ENCODE measurements at places on chromosomes 11 and 22.

- peak; percentile 6 for DNase-seq
Measured at GRCh38 chr11:14537134-14537599, 17.0 kb upstream of the PSMA1 start.

DNA sequence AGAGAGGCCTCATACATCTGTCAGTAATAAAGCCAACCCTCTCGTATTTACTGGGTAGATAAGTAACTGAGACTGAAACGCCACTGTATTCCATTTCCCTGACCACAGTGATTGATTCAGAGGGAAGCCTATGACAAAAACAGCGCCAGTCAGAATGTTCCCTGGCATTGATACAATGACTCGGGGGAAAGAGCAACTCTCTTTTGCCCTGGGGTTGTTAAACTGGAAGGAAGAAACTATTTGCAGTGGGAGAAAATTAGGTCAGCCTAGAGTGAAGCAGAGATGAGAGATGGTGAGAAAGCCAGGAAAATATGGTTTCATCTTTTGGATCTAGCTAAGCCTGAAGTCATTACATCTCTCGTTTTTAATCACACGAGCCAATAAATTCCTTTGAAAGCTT is 48.6 kb upstream of the RBFOX2 start:
- DNase-seq: no peak

- no peak for DNase-seq
Measured at GRCh38 chr11:92880381-92880780, 89.1 kb upstream of the MTNR1B start.

DNA sequence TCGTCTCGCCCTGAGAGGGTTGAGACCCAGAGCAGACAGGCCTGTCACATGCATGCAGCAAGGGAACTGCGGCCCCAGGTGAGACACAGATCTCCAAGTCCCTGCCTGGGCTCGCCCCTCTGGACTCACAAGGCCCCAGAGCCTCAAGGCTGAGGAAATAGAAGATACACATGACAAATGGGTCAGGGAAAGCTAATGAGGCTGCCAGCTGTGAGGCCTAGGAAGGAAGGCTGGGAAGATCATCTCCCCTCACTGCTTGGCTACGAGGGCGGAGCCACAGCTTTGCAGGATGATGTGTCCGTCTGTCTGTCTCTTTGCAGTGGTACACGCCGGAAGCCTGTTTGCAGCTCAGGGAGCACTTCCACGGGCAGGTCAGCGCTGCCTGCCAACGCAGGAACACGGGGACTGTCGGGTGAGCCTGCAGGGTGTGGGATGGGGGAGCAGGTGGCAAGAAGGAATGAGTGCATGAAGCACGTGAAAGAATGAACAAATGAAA is 4.5 kb downstream of the RAB36 start:
- DNase-seq: no peak

DNA sequence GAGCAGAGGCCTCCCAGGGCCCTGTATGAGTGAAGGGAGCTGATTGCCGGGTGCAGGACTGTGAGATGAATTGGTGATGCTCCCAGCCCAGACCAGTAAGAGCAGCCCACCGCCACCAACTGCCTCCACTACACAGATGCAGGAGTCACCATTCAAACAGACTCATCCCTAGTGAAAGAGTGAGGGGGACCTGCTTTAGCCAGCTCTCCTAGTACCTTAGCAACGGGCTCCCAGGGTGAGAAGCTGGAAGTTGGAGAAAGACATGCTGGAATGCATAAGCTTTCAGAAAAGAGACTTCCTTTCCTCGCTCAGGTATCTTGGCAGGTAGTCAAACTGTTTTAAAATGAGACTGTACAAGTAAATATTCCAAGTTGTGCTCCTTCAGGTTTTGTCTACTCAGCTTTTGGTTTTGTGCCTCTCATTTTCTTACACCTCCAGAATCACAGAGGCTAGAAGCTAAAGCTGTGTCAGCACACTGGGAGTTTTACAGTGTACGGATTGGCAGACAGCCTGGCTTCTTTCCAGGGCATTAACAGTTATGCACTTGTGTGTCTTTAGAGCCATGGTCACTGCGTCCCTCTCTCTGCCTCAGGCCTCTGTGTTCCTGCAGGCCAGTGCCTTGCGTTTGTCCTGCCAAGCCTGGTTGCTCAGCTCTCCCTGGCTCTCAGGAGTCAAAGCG is 146.2 kb downstream of the ATXN10 start:
- no peak for DNase-seq

- DNase-seq: no peak
Measured at GRCh38 chr11:61950035-61950547, at the start of gene BEST1. Gene BEST1, plus strand, starts transcription at chr11:61950351. Its CDS starts 1,456 bp downstream, at chr11:61951807.

DNA sequence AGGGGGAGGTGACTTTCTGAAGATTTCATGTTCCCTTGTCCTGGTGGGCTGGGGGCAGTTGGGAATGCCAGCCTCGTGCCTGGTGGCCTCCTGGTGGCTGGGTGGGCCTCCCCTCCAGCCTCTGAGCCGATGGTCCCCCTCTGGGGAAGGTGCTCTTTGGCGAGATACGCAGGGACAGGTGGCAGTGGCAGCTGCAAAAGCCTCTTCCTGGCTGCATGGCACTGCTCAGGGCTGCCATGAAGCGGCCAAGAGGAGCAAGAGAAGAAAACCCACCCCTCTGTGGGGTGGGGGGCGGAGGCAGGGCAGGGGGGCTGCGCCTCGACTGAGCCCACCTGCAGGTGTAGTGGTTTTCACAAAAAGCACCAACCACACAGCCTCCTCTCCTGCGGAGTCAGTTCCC is 61.8 kb upstream of the PHF21B start:
- DNase-seq: no peak

DNA sequence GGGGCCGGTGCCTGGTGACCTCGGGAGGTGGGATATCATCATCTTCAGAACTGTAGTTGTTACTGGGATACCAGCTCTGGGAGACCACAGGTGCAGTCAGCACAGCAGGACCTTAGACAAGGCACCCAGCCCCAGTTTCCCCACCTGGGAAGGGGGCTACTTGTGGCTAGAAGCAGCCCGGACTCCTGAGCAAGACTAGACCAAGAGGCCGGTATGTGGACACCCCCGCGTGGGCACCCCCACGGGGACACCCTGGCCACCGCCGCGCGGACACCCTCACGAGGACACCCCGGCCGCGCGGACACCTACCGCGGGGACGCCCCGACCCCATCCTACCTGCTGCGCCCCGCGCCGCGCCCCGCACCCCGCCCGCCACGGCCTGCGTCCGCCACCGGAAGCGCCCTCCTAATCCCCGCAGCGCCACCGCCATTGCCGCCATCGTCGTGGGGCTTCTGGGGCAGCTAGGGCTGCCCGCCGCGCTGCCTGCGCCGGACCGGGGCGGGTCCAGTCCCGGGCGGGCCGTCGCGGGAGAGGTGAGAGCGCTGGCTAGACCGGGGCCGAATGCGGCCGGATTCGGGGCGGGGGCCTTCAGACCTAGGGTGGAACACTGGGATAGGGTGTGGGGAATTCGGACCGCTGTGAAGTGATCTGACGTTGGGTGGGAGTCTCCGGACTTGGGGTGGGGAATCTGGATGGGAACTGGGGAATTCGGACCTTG is at the start of the genes COMT and TXNRD2:
Gene COMT (plus strand): TSS at position 408 of the 718 bp plus-strand sequence. CDS start 20,755 bp downstream, outside the sequence.
Gene TXNRD2 (minus strand): TSS at position 454 of the 718 bp plus-strand sequence. CDS start 15 bp downstream, at position 439.
- DNase-seq: peak; percentile 71

DNA sequence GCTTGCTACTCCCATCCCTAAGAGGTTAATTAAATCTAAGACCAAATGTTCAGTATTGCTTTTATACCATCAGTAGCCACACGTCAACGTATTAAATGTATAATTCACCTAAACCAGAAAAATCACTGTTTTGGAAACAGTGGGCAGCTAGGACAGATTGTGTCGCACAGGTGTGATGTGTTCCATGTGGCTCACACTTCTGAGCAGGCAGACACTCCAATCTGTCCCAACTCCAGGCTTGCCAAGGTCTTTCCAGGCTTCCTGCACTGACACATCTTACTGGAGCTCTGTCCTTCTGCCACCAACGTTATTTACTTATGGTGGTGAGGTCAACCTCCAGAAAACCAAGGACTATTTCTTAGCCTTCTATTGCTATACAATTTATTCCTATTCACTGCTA is 11.4 kb downstream of the SIAE start:
- no peak for DNase-seq

- no peak for DNase-seq
Measured at GRCh38 chr11:61916737-61917333, 531 bp downstream of the RAB3IL1 start.

- no peak for DNase-seq
Measured at GRCh38 chr22:48902001-48902869, 925.4 kb downstream of the BRD1 start.

DNA sequence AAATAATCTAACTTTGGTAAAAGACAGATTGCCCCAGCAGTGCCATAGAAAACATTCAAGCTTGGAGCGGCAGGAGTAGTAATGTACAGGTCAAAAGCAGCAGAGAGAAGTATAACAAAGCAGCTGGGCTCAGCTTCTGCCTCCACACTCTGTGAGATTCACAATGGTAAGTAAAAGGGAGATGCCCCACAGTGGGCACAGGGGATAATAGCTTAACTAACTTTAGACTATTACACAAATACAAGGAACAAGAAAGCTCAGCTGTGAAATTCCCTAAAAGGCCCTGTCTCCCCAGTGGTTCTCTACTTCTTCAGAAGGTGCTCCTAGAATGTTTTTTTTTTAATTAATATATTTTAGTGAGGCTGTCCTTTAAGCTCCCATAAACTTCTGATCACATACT is 28.0 kb downstream of the RDX start:
- DNase-seq: no peak

GRCh38 chr11:17508791-17509190 is 32.1 kb upstream of the ABCC8 start:
- no peak for DNase-seq

DNA sequence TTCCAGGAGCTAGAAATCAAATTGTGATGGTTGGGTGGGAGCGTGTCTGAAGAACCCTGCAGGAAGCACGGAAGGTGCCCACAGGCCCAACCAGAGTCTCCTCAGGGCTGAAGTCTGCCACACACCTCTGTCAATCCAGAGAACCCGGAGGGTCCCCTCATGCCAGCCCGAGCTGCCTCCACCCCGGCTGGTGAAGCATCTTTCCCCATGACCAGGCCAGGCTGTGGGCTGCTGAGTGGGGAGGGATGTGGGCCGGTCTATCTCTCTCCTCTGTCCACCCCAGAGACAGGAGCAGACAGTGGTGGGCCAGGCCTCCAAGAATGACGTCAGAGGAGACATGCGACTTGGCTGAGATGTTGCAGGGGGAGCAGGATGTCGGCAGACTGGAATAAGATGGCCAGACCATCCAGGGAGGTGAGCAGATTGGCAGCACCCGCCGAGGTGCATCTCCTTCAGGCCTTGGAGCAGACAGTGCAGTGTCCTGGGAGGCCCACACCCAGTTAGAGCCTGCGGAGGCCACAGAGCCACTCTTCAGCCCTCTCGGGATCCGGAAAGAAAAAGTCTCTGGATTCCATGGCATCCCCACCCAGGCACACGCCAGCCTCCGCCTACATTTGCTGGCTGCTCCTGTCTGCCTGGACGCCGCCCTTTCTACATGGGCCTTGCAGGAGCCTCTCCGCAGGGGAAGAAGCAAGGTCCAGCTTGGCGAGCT is 1524.9 kb downstream of the BRD1 start:
- DNase-seq: no peak

DNA sequence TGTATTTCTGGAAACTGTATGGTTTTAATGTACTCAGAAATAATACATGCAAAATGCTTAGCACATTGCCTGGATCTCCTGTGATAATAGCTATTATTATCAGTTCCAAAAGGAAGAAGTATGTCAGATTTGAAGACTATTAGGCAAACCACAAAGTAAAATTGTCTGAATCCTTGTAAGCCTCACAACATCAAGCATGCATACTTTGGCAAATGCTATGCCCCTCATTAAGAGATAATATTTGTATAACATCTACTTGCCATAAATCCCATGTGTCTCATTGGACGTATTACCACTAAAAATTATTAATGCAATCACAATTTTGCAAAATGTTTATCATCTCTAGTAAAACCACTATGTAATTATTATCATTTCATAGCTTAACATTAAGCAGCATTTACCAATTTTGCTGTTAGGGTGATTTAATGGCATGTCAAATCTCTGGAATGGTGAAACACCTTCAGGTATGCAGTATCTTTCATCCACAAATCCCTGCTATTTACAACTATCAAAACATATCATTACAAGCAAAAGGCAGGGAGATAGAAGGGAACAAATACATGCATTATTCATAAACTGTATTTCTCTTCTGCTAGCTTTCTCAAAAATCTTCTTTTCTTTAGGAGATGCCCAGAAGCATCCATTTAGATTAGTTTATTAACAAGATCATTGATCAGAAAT is 974.6 kb upstream of the RAG2 start:
- no peak for DNase-seq

DNA sequence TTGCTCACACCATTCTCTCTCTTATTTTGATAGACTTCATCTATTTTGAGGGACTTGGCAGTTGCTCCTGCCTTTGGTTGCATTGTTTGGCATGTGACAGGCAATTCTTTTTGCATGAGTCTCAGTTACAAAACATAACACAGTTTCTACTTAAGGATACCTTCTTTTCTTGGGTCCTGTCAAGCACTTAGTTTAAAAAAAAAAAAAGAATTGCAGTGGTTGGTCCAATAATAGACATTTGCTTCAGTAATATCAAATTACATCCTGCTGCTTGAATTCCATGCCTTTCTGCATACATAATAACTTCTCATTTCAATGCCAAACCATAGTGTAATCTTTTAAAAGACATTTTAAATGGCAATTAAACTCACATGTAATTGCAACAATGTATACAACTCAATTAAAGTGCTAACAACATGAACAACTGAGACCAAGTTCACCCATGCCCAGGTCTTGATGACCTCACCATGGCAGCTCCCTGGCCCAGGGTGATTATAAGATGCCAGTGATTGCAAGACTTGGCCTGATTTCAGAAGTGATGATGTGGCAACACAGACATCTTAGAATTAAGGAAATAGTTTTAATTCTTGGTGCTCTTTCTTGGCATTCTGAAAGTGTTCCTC is 32.2 kb upstream of the PLET1 start:
- no peak for DNase-seq

- no peak for DNase-seq
Measured at GRCh38 chr11:35992548-35992947, 48.7 kb downstream of the LDLRAD3 start.

GRCh38 chr11:124207102-124207792 is 24.1 kb downstream of the OR10D3 start:
- no peak for DNase-seq

DNA sequence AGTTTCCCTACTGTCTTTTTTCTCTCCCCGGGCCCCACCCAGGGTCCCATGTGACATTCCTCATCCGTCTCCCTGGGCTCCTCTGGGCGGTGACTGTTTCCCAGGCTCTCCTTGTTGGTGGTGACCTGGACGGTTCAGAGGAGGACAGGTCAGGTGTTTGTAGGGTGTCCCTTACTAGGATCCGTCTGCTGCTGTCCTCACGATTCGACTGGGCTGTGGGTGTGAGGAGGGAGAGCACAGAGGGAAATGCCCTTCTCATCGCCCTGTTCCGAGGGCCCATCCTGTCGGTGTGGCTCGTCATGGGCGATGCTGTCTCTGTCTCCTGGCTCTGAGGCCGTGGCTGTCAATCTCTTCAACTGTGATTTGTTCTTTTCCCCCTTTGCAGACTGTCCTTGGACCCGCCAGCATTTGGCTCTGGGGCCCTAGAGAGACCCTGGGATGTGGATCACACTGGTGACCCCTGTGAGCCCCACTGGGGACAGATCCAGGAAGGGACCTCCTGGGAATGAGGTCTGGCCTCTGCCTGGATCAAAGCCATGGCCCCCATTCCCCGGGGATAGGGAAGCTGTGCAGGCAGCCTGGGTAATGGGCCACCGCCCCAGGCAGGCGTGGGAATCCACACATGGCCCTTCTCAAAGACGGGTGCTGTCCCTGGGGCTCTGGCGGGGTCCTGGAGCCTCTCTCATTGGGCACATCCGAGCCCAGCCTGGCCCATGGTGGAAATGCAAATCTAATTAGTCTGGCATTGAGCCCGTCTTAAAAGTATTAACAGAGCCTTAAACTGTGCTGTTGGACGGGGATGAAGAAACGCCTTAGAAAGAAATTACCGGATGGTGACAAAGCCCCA is 46.8 kb upstream of the KCNQ1OT1 start:
- DNase-seq: no peak
